CD14-positive monocyte (primary cell): ENCODE measurements at places on chromosomes 16 and 17.
A peak's percentile ranks its signal among the peaks of the same experiment; 100 is the strongest.

- no peak for DNase-seq
Observed at GRCh38 chr17:35716897-35717465, 14.5 kb upstream of the RASL10B start.

DNA sequence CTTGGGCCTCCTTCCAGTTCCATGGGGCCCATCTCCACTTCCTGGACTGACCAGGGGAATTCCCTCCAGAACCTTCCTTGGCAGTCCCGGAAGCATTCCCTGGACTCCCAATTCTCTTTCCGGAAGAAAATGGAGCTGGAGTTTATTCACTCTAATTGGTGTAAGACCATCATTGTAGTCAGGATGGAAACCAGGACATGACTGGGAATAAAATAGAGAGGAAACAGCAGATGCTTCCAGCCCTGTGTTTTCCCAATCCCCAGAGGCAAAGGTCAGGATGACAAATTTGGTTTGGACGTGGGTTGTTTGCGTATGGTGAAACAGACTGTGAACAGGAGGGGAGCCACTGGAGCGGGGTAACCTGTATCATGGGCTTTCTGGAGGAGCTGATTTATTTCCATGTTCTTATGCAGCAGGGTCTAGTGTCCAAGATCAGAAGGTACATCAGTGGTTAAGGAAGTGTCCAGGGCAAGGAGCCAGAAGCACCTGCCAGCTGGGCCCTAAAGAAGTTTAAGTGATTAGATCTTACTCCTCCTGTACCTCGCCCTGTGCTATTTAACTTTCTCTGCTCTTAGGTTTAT, 8.5 kb upstream of the LONP2 start:
- no peak for DNase-seq

DNA sequence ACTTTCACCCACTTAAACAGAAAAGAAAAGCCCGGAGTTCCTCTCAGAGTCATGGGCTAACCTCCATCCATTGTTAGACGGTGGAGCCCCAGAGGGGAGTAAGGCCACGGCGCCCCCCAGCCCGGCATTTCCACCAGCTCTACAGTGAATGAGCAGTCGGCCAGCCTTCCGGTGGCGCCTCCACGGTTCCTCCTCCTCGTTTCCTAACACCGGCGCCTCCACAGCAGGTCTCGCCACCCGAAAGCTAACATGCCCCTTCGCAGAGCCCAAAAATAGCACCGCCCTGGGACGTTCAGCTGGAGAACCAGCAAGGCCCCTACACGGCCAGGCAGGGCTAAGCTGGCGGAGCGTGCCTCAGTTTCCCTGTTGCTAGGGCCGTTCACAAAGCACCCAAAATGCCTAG, 858 bp downstream of the MMD start:
- DNase-seq = peak; percentile 32

DNA sequence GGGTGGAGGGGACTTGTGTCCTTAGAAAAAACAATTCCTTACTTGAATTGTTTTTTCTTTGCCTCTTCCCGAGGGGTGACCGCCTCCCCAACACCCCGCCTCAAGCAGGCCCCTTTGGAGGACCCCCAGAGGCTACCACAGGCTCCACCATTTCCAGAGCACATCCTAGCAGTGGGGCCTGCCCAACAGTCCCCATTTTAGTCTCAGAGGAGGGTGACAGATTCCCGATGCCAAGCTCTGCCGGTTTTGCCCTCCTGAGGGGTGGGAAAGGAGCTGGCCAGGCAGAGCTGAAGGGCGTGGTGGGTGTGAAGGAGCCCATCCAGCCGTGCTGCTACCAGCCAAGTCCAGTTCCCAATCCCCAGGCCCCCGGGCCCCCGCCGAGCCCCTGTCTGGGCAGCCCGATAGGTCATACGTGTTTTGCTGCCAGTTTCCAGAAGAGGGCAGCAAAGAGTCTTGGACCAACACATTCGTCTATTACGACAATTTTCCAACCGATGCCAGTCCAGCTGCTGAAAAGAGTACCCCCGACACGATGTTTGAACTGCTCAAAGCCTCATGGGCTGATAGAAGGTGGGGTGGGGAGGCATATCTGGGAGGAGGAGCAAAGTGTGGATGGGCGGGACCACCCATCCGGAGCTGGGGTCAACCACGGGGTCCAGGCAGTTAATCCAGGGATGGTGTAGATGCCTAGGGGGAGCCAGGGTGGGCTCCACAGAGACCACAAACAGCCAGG, 18.8 kb upstream of the GAA start:
- peak; percentile 87 for DNase-seq

- no peak for DNase-seq
Observed at GRCh38 chr16:86994651-86995171, 322.5 kb downstream of the C16orf95 start.
